Left ventricle myocardium inferior (tissue), 1 donor: ENCODE measurements at places on chromosomes 1 and 21. TPM values are rescaled to one million over a fixed set of nuclear protein-coding genes. Genes with fewer than 3 reads are reported as not detected.

The BMP8B gene
- total RNA-seq: 0.33 TPM

GRCh38 chr1:192238421-192238820 is 78.4 kb upstream of the RGS21 start:
- no peak overlapping the region for H3K27ac ChIP-seq
- H3K4me1 ChIP-seq: no peaks in the 10 kb centered on the region
- H3K36me3 ChIP-seq: no peaks in the 10 kb centered on the region
- no peaks in the 10 kb centered on the region for H3K27me3 ChIP-seq

GRCh38 chr21:28235169-28235895 is 757.3 kb downstream of the LTN1 start:
- H3K27ac ChIP-seq: peak overlapping the region; percentile 10
- no peak overlapping the region for H3K4me3 ChIP-seq
- no peaks in the 10 kb centered on the region for H3K36me3 ChIP-seq
- H3K4me1 ChIP-seq: peaks cover 32% of the 10 kb centered on the region
- H3K27me3 ChIP-seq: no peaks in the 10 kb centered on the region
- peak; percentile 22 for DNase-seq

GRCh38 chr21:16426936-16427335 is 697.2 kb downstream of the USP25 start:
- DNase-seq: no peak
- no peaks in the 10 kb centered on the region for H3K27me3 ChIP-seq
- peak overlapping the region; percentile 24 for H3K27ac ChIP-seq
- H3K4me3 ChIP-seq: no peak overlapping the region

GRCh38 chr1:33244809-33245186 is 11.5 kb upstream of the ZNF362 start:
- peak overlapping the region; percentile 20 for H3K27ac ChIP-seq
- H3K36me3 ChIP-seq: no peaks in the 10 kb centered on the region
- no peak for DNase-seq
- H3K4me3 ChIP-seq: no peak overlapping the region
- H3K4me1 ChIP-seq: no peaks in the 10 kb centered on the region
